ENCODE measurements at places on chromosomes 3 and 15.

DNA sequence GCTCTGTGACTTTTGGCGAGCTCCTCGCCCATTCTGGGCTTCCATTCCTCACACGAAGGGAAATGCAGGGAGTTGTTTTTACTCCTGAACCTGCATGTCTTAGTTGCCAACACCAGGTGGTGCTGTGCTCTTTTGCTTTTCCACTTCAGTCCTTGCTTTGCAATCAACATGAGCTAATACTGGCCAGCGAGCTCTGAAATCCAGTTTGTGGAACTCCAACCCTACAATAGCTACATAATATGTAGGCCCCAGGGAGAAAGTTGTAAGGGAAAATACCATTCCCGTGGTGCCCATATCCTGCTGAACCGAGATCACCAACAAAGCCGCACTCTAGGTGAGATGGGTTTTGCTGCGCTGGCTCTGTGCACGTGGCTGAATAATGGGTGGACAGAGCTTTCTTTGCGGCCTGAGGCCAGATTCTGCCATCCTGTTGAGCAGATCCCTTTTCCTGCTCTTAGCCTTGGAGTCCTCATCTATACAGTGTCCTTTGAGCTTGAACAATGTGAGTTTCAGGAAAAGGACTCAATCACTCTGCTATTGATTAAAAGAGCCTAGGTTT, 25.0 kb downstream of the LSM3 start:
- DNase-seq: peak; percentile 30

DNA sequence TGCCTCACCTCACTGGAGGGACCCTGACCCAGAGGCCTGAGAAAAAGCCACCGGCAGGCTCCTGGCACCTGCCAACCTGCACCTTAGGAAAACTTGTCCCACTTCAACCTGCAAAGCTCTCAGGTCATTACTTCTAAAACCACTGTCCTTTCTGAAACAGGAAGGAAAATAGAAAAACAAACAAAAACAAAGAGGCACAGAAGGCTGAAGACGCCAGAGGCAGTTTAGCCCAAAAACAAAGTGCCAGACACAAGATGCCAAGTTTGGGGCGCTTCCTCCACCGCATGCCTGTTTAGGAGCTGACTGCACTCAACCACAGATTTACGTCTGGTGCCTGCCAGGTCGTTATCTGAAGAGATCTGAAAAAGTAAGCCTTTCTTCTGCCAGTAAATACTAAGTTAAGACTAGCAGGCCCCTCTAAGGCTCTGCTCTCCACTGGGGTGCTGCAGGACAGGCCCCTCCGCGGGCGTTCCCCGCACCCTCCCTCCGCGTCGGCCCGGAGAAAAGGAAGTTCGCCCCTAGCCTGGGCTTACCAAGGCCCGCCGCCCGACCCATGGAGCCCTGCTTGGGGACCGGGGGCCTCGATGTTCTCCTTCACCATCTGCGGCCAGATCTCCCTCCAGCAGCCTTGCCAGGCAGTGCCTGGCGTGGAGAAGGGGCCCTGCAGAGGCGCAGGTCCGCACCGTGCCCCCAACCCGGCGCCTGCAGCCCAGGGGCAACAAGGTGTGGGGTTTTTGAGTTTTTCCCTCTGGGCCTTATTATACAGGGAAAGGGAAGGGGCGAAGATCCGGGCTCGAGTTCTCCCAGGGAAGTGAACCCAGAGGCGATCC, 1.3 kb downstream of the GOLGA8A start:
- peak; percentile 45 for DNase-seq

DNA sequence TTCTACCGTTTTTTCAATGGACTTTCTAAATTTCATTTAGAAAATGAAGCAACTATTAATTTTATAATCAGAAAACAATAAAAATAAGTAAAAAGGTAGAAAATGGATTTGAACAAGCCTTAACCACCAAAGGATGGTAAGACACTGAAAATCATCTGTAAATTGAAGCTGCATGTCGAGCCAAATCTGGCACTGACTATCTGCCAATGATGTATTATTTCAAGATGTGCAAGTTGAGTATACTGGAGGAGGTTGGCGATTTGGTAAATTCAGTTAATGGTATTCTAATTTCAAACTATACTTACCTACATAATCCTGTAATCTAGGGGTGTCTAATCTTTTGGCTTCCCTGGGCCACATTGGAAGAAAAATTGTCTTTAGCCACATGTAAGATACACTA, 93.5 kb downstream of the FMN1 start:
- no peak for DNase-seq

DNA sequence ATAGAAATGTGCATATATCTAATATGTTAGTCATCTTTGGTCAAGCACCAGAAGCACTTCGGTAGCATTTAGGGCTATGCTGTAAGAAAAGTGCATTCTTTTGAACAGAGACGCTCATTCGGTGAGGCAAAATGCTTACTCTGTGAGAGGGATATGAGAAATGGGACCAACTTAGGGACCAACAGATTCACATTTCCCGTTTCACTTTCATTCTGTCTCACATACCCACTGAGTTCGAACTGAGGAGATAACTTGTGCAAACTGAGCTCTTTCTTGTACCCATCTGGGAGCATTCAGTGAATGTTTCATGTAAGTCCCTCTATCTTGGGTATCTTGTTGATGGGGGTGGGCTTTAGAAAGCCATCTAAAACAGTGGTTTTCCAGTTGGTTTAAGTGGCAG, 135.3 kb downstream of the FEZF2 start:
- DNase-seq: no peak

DNA sequence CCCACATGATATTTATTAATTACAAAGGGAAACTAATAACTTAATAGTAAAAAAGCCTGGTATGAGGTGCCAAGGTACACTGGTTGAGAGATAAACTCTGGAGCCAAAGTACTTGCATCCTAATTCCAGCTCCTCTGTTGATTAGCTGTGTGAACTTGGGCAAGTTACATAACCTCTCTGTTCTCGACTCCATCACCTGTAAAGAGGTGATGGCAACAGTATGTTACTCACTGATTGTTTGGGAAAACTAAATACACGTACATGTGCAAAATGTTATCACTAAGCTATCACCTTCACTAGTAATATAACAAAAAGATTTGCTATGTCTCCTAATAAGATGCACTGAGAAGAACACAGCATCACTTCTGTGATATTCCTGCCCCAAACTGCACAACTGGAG, 206.4 kb downstream of the MEX3B start:
- no peak for DNase-seq

DNA sequence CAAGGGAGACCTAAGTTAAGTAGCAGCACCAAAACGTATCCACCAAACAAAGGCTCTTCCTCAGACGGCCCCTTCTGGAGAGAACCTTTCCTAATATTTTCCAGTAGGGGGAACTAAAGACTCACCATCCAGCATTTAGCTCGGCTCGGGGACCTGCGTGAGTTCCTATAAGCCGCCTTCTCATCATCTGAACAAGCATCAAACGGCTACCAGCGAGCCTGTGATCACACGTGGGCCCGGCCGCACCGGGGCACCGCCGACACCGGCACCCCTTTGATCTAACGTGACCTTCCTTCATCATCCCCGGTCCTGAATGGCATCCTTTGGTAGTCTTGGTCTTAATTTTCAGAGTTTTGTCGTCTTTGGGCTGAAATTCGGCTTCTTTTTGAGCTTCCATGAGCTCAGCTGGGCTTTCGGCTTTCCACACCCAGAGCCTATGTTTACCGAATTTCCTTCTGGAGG, 1.4 kb upstream of the ROBO2 start:
- DNase-seq: no peak

DNA sequence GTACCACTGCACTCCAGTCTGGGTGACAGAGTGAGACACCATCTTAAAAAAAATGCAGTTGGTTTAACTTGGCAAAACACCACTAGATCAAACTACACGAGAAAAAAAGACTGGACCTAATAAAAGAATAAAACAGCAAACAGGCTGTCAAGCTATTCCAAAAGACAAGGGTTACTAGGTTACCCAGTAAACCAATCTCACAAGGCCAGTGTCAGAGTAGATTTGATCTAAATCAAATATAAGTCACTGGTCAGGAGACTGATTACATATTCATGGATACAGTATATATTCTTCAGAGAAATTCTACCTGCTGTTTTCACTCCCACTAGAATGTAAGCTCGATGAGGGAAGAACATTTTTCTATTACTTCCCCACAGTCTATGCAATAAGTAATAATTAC, 2.5 kb upstream of the GANC start:
- DNase-seq: no peak

DNA sequence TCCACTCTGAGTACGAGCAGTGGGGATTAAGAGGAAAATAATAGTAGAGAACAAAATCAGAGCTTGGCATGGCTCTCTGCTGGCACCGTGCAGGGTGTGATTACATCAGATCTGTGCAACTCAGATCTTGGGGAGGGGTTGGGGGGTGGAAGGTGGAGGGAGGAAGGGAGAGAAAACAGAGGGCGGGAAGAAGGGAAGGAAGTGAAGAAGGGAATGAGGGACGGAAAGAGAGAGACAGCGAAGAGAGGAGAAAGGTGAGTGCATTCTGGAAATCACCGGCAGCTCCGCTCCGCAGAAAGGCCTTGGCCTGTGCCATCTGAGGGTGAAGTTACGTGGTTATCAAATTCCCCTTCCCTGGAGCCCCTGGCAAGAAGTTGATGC, 31.0 kb upstream of the ADAMTS17 start:
- no peak for DNase-seq

- DNase-seq: no peak
Observed at GRCh38 chr15:70060993-70061305, 36.8 kb downstream of the TLE3 start.

- DNase-seq: no peak
Observed at GRCh38 chr3:120854908-120855526, 53.0 kb upstream of the STXBP5L start.

DNA sequence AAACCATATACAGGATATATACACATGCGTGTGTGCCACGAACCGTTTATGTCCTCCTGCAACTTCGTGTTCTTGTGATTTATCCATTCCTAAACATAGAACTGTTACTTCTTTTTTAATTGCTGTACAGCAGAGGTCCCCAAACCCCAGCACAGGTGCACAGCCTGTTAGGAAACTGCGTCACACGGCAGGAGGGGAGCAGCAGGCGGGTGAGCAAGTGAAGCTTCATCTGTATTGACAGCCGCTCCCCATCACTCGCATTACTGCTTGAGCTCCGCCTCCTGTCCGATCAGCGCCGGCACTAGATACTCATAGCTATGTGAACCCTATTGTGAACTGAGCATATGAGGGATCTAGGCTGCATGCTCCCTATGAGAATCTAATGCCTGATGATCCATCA, 34.9 kb upstream of the NRROS start:
- DNase-seq: peak; percentile 68

- DNase-seq: no peak
Observed at GRCh38 chr3:31635545-31635944, 102.8 kb downstream of the STT3B start.

DNA sequence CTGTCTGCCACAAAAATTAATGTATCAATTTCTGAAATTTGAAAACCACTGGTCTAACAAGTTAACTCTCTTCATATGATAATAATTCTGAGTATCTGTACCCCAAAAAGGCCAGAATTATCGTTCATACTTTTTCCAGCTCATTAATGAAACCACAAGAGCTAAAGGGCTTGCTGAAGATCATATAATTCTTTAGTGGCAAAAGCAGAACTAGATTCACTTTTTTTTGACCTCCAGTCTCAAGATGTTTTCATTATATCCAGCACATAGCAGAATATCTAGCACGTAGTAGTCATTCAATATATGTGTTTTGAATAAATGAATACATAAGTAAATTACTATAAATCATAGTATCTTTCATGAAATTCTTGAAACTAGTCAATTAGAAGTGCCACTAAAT, 246.7 kb upstream of the KCNH8 start:
- no peak for DNase-seq

GRCh38 chr15:52678468-52679231, 538 bp downstream of the ATOSA start:
- DNase-seq: peak; percentile 54

- peak; percentile 18 for DNase-seq
Observed at GRCh38 chr3:122356402-122356801, 26.6 kb downstream of the MIX23 start.

DNA sequence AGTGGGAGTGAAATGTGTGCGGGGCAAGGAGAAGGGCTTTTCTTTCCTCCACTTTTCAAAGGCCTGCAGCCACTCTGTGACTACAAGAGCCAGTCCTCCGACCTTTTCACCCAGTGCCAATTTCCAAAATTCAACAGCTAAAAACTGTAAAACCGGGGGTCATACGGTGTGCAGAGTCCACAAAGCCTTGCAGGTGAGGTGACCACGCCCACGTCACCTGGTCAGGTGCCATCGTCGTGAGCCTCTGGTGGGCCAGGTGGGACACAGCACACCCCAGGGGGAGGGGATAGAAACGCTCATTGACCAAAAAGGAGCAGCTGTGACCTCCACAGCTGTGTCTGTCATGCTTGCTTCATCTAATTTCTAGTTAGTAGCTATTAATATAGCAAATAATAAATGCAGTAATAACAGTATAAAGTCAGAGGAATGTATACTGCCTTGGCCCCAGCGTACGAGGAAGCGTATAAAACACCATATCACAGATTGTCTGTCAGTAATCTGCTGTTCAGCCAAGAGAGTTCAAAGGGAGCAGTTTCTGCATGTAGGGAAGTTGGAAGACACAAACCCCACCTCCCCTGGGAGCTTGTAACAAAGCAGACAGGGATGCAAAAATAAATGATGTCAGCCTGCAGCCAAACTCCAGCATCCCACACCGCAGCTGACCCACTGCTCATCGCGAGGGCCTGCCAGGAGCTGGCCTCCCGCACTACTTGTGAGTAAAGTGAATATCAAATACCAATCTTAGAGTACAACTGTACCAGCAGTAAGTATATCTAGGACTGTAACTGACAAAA, 86.7 kb downstream of the VGLL4 start:
- DNase-seq: no peak

DNA sequence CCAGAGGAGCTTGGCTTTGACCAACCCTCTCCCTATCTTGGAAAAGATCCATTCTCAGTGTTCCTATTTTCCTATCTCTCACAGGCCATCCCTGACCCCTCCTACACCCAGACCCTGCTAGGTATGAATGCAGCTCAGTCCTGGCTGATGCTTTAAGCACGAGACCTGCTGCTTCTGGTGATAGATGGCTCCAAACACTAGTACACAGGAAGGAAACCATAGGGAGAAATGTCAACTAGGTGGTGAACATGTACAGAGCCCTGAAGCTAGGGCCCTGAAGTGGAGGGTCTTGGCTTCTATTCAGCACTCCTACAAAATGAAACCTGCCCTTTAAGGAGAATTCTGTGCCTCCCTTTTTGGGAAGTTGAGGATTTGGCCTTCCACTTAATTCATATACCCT, 47.4 kb upstream of the MANF start:
- DNase-seq: no peak

GRCh38 chr3:37556789-37557301, 304.8 kb upstream of the CTDSPL start:
- no peak for DNase-seq
